ENCODE measurements at places on chromosomes 11 and 22.

DNA sequence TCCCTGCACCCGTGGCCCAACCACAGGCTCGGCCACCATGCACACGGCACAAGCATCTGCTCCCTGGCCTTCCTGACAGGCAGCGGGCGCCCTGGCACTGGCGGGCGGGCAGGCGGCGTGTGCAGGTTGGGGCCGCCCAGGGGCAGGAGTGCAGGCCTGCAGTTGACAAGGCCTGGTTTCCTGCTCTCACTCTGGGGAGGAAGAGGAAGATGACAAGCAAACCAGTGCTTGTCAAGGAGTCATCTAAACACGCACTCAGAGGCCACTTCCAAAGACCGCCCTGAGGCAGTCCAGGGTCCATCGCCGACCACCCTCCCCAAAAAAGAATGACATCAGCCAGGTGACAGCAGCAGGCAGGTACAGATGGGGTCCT is 65.3 kb upstream of the LINC01488 start:
- no peak for DNase-seq

DNA sequence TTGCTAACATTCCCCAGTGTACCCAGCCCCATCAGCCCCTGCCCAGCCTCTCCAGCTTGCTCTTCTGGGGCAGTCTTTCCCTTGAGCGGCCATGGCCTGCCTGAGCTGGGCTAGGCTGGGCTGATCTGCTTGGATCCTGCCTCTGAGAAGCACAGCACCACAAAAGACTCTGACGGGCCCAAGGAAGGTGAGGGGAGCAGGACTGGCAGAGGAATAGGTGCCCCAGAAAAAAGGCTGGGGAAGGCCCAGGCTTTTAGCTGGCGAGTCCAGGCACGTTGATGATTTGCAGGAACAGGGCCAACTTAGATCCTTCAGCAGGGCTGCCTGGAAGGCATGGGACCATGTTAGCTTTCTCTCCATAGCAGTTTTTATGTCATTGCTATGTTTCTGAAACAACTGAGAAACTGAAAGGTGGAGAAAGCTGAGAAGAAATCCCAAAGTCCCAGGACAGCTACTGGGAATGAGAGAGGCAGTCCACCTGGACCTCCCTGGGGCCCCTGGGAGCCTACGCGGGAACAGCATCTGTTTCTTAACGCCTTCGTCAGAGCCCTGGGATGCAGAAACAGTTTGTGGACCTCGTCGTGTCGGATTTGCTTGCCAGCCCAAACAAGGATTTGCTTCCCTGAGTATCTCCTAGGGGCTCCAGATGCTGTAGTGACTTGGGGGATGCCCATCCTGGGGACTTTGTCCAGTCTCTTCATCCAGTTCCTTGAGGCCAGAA is 24.4 kb upstream of the FXYD6 start:
- DNase-seq: no peak

- DNase-seq: no peak
These were observed 16.2 kb downstream of the SHISA8 start for GRCh38 chr22:41898645-41899044.

DNA sequence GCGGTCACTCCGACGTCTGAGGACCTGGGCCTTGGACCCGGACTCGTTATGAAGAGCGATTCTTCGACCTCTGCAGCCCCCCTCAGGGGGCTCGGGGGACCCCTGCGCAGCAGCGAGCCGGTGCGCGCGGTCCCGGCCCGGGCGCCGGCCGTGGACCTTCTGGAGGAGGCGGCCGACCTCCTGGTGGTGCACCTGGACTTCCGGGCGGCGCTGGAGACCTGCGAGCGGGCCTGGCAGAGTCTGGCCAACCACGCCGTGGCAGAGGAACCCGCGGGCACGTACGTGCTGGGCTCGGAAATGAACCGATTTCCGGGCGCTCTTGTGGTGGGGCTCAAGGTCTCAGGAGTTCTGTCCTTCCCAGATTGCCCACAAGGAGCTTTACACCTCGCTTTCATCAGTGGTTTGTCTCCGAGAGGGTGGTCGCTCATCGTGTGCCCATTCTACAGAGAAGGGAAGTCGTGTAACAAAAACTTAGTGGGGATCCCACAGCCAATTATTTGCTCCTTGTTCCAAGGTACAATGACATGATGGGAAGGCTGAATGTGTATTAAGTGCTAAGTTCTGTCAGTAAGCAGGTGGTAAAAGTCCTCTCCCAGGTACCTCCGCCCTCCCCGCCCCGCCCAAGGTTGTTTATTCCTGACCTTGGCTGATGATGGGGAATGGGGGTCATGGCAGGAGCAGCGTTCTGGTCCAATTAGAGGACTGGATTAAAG is 695 bp downstream of the PEX26 start:
- DNase-seq: peak; percentile 53

DNA sequence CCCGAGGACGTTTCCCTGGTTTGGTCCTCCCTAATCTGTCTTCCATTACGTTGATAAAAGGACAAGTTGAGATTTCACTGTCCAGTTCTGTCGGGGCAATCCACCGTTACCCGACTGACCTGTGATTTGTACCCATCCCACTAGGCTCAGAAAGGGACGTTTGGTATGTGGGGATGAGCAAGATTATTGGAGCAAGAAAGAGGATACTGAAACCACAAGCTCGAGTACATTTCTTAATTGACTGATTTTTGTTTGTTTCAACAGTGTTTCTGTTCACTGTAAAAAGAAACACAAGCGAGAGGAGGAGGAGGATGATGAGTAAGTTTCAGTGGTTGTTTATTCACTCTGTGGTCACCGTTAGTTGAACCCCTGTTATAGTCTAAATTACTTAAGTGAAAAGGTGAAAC is 969 bp downstream of the CCDC117 start:
- peak; percentile 23 for DNase-seq

DNA sequence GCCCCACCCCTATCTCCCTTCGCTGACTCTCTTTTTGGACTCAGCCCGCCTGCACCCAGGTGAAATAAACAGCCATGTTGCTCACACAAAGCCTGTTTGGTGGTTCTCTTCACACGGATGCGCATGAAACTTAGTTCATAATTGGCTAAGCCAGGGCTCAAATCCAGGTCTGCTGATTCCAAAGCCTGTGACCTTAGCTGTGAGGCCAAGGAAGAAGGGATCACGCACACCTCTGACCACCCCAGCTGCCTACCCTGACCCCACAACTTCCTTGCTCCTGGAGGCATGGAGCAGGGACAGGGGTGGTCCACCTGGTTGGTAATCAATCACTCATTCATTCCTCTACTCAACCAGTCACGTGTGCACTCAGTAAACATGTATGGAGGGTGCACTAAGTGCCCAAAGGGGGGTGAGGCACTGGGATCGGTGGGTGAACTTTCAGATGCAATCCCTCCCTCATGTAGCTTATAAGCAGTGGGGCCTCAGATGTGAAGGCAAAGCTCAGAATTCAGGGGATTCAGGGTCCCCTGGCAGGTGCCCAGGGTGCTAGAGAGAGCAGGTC is 10.3 kb downstream of the FXYD2 start:
- DNase-seq: no peak

GRCh38 chr11:31487848-31488247 is 21.6 kb downstream of the IMMP1L start:
- DNase-seq: no peak
